Stimulated activated CD4-positive, alpha-beta T cell treated with anti-CD3 and anti-CD28 coated beads, Interleukin-4, amount 100 ng/mL, for 1 hour (primary cell): ENCODE measurements at places on chromosomes 5 and 9.

- no peak for DNase-seq
These were observed 3.5 kb upstream of the MSX2 start for GRCh38 chr5:174720612-174721529.

- no peak for DNase-seq
These were observed 38.1 kb downstream of the ADAMTS2 start for GRCh38 chr5:179307013-179307800.

- no peak for DNase-seq
These were observed 93.5 kb upstream of the LRRTM2 start for GRCh38 chr5:138968601-138969000.

DNA sequence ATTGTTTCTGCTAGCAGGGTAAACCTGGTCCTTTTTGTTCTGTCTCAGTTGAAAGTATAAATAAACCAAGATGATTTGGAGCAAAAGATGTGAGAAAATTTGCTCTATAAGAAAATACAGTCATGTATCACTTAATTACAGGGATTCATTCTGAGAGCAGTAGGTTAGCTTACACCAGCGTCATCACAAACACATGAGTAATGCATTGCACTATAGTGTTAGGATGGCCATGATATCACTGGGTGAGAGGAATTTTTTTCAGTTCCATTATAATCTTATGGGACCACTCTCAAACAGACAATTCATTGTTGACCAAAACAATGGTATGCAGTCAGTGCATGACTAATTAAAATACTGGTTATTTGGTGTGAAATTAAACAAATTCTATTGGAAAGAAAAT lies 430.9 kb downstream of the CHSY3 start:
- no peak for DNase-seq

GRCh38 chr9:113183956-113184488 lies 33.2 kb downstream of the SLC31A2 start:
- no peak for DNase-seq

- DNase-seq = no peak
These were observed 7.7 kb upstream of the TCOF1 start for GRCh38 chr5:150349681-150350275.

DNA sequence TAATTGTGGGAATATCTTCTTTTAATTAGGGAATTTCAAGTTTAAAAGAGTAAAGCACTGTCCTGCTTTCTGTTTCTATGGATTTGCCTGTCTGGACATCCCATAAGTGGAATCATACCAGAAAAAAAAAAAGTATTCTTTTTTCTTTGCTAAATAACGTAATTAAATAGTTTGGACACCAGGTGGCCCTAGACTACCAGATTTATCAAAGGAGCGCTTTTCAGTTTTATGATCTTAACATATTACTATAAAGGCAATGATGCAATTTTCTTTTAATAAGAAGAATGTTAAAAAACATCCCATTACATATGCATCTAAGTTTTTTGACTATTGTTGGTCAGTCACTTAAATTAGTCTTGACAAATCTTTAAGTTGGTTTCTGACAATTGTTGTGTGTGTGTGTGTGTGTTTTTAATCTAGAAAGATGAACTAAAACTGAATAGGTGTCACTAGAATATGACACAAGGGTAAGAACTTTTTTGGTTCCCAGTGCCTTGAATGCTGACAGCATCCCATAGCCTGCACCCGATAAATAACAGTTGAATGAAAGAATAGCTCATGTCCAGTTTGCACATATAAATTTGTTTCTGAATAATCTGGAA lies 49.5 kb downstream of the C5orf22 start:
- DNase-seq = no peak

GRCh38 chr5:122469384-122469919 lies 157.4 kb downstream of the SNCAIP start:
- DNase-seq = no peak

- DNase-seq = no peak
These were observed 234.6 kb downstream of the SPOCK1 start for GRCh38 chr5:137264573-137264972.

- DNase-seq = no peak
These were observed 4.1 kb downstream of the PLPP1 start for GRCh38 chr5:55530669-55531068.

GRCh38 chr9:80952363-80952922 lies 736.9 kb downstream of the TLE1 start:
- DNase-seq = no peak

GRCh38 chr5:111268300-111268699 lies 44.1 kb downstream of the CAMK4 start:
- no peak for DNase-seq

GRCh38 chr9:35695943-35696401 lies 6.2 kb upstream of the TPM2 start:
- no peak for DNase-seq

DNA sequence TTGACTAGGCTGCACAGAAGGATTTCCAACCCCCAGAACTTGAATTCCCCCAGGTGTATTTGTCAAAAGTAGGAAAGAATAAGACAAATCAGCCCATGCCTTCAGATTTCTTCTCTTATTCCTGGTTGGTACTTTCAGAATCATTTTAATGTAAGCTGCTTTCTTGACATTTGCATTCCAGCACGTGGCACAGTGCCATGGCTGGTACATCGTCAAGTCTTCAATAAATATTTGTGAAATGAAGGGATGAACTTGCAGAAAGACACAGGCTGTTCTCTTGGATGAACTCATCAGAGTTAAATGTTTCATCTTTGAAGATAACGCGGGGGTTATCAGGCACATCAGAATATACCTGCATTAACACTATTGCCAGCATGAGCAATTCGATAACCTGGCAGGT lies 14.5 kb downstream of the KCNIP1 start:
- DNase-seq = no peak

DNA sequence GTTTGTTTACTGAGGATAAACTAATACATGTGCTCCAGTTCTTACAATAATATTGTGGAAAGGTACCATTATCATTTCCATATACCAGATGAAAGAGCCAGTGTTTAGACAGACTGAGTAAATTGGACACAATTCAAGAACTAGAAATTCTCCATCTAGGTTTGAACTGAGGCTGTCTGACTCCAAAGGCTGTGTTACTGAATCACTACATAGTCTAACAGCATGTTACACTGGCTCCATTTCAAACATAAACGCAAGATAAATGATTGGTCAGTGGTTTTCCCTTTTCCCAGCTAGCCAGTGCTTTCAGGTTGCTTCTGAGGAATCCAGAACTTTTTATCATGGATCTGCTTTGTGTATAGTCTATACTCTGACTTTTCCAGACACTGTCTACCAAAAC lies 8.1 kb downstream of the SPDL1 start:
- DNase-seq = no peak

GRCh38 chr5:93601802-93602155 lies 18.8 kb downstream of the NR2F1 start:
- DNase-seq = no peak

DNA sequence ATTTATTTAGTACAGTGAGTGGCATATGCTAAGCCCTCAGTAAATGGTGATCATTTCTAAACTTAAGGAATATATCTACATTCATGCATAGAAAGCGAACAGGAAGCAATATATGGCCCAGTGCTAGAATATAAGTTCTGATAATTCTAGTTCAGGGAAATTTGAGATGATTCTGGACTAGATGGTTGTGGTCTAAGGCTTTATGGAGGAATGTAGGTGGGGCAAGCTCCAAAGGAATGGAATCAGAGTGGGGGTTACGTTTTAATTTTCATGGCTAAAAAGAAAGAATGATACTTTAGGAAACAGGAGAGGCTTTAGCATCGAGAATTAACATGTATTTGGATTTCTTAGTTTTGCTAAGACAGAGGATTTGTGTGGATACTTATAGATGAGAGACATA lies 56.1 kb downstream of the MTREX start:
- DNase-seq = no peak

GRCh38 chr5:151684690-151685361 lies 1.9 kb downstream of the SPARC start:
- no peak for DNase-seq

GRCh38 chr5:136053336-136054141 lies 24.8 kb downstream of the TGFBI start:
- DNase-seq = no peak

DNA sequence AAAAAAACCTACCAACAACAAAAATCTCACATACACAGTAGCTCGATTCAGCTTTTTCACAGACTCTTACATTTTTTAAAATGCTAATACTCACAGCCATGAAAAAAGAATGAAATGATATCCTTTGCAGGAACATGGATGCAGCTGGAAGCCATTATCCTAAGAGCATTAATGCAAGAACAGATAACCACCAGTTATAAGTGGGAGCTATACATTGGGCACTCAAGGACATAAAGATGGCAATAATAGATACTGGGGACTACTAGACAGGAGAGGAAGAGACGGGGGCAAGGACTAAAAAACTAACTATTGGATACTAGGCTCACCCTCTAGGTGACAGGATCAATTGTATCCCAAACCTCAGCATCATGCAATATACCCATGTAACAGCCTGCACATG lies 90.3 kb upstream of the CCNH start:
- no peak for DNase-seq

GRCh38 chr5:66805514-66806430 lies 209.6 kb downstream of the MAST4 start:
- DNase-seq = no peak

DNA sequence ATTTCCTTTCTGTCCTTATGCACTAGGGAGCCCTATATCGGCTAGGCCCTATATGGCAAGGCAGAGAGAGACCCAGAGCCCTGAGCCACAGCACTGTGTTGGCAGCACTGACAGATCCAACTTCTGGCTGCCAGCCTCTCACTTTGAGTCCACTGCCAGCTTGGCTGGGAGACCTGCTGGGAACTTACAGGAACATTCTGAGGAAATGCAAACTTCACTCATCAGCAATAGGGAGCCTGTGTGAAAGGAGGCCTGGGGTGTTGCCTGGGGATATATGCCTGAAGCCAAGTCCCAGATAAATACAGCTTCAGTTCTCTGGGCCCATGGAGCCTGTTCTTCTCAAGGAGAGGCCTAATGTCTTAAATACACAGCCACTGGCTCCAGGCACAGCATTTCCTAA lies 78.0 kb downstream of the ADRB2 start:
- no peak for DNase-seq

DNA sequence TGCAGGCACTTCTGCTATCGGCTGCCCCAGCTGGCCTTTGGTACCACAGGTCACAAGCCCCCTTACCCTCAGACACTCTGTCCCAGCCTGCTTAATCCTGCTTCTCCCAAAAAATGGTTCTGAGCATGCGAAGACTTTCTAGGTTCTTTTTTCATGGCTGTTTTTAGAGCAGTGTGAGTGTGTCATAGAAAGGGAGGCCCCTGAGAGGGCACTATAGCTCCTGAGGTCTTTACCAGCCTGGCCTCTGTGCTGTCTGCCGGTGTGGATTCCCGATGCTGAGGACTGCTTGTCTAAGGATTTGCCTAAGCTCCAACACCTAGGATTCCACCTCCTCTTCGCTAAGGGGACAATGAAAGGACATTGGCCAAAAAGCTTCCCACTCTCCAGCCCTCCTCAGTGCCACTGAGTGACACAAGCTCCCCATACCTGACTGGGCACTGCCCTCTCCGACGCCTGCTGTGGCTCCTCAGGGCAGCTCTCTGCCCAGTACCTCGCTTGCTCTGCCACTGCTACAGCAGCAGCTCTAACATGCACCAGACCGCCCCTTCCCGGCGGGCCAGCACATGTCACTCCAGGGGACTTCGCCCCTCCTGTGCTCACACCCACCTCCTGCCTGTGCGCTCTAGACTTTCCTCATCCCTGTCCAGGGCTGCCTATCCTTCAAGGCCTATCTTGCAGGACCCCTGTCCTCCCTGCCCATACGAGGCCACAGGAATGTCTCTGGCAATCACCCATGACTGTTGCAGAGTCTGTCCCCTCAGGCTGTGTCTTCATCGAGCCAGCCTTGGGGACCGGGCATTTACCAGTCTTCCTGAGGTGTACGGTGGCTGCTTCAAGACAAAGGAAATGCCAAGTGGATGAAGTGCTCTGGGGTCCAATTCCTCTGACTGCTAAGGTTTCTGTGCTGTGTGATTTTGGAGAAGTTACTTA lies 21.0 kb downstream of the MACROH2A1 start:
- no peak for DNase-seq

GRCh38 chr5:32098890-32099310 lies 75.2 kb downstream of the GOLPH3 start:
- DNase-seq = no peak

- no peak for DNase-seq
These were observed 237.5 kb downstream of the CD180 start for GRCh38 chr5:66958980-66959641.

DNA sequence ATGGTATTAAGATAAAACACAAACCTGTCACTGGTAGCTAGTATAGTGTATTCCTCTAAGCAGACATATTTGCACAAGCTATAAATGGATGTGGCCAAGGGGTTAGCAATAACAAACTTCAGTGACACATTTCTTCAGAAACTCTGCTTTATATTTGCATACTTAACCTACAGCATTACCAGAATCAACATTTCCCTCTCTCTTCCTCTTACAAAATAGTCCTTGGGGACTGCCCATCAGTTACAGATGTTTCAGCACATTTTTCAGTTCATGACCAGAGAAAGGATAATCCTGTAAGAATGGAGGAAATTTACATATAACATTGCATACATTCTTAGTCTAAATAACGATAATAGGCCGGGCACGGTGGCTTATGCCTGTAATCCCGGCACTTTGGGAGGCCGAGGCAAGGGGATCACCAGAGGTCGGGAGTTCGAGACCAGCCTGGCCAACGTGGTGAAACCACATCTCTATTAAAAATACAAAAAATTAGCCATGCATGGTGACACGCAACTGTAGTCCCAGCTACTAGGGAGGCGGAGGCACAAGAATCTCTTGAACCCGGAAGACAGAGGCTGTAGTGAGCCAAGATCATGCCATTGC lies 25.3 kb upstream of the SLC1A1 start:
- DNase-seq = no peak

DNA sequence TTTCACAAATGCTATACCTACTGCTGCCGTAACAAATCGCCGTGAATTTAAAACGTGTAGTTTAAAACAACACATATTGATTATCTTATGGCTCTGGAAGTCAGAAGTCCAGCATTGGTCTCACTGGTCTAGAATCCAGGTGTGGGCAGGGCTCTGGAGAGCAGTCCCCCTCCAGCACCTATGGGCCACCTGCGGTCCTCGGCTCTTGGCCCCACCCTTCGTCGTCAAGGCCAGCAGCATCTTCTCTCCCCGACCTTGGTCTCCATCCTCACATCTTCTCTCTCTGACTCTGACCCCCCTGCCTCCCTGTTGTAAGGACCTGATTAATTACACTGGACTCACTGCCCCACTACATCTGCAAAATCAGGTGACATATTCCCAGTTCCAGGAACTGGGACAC lies 106.4 kb upstream of the COL5A1 start:
- no peak for DNase-seq

GRCh38 chr9:35335164-35335563 lies 154.7 kb upstream of the RUSC2 start:
- DNase-seq = no peak

- DNase-seq = no peak
These were observed 32.9 kb downstream of the PRLR start for GRCh38 chr5:35197351-35197750.

DNA sequence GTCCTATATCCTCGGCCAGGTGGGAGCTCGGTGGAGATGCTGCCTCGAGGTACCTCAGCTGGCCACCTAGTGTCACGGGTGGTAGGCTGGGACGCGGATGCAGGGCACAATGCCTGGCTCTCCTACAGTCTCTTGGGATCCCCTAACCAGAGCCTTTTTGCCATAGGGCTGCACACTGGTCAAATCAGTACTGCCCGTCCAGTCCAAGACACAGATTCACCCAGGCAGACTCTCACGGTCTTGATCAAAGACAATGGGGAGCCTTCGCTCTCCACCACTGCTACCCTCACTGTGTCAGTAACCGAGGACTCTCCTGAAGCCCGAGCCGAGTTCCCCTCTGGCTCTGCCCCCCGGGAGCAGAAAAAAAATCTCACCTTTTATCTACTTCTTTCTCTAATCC lies 2.0 kb downstream of the PCDHGC3 start:
- DNase-seq = no peak

- DNase-seq = no peak
These were observed 167.9 kb upstream of the GPR151 start for GRCh38 chr5:146683861-146684260.
